Right atrium auricular region (tissue), 2 donors: ENCODE measurements at places on chromosomes 4 and X.

GRCh38 chr4:184941671-184942418 lies 76.4 kb upstream of the HELT start:
- no peak for DNase-seq

DNA sequence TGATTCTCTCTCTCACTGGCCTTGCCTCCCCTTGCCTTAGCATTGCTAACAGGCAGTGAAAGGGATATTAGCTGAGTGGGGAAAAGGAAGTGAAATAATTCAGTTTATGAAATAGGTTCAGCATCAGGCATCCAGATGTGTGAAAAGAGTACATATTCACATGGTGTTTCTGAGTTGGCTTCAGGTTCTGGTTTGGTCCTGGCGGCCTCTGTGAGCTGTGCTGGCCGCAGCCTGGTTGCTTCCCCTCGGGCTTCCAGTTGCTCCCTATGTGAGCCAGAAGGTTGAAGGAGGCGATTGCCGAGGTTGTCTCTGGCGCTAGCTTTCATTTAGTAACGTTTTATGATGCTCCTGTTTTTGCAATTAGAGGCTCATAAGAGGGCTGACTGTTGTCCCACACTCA lies 99.1 kb upstream of the TLR2 start:
- DNase-seq = no peak

DNA sequence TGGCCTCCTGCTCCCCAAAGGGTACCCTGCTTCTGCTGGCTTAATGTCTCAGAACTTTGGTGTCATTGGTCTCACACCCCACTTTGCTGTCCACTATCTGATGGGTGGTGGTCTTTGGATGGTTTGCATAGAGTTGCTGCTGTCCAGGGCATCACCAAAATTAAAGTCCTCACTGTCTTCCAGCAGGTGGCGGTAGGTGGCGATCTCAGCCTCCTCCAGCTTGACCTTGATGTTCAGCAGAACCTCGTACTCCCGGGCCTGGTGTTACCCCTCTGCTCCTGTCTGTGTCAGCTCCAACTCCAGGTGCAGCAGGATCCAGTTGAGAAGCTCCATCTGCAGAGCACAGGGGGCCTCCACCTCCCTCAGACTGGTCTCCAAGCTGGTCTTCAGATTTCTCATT lies 1169.5 kb upstream of the PABPC4L start:
- DNase-seq = no peak

DNA sequence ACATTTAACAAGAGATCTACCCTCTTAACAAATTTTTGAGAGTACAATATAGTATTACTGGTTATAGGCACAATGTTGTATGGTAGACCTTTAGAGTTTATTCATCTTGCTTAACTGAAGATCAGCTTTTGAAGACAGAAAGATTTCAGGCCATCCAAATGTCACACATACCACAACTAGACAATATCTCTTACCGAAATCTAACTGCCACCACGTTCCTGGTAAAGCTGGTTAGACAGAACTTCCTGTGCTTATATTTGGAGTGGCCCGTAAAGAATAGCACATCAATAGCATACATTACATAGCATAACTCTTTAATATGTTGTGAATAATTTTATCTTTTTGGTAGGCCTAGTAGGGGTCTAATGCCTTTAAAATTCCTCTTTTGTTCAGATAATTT lies 29.8 kb upstream of the ARHGEF6 start:
- no peak for DNase-seq

GRCh38 chr4:147610686-147611085 lies 6.5 kb upstream of the TMEM184C start:
- DNase-seq = no peak

DNA sequence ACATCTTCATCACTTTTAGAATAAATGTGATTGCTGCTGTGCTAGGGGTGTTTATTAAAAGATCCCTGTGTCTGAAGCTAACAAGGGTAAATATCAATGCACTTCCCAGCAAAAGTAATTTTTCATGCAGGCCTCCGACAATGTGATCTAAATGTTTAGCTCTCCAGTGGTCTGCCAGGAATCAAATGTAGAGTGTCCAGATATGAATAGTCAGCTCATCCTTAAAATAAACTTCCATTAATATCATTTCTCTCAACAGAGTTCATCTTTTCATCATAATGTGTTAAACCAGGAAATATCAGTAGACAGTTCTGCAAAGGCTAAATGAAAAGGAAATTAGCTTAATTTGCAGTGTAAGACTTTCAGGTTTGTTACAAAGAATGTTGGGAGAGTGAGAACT lies 102.2 kb upstream of the EGFL6 start:
- DNase-seq = no peak

DNA sequence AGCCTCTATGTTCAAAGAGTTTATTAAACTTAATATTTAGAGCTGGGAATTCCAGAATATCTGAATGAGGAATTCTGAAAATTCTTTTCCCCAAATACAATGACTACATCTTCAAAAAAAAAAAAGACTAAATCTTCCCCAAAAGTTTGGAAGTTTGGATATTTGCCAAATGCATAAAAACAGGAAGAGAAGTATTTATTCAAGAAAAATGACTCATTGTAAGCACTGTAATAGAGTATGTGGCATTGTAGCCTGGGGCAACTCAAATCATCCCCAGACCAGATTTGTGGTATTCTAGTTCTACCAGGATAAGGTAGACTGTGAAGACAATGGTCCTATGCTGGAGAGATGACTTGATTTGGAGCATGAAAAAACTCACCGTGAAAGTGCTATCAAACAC lies 78.5 kb upstream of the PDHA2 start:
- no peak for DNase-seq

DNA sequence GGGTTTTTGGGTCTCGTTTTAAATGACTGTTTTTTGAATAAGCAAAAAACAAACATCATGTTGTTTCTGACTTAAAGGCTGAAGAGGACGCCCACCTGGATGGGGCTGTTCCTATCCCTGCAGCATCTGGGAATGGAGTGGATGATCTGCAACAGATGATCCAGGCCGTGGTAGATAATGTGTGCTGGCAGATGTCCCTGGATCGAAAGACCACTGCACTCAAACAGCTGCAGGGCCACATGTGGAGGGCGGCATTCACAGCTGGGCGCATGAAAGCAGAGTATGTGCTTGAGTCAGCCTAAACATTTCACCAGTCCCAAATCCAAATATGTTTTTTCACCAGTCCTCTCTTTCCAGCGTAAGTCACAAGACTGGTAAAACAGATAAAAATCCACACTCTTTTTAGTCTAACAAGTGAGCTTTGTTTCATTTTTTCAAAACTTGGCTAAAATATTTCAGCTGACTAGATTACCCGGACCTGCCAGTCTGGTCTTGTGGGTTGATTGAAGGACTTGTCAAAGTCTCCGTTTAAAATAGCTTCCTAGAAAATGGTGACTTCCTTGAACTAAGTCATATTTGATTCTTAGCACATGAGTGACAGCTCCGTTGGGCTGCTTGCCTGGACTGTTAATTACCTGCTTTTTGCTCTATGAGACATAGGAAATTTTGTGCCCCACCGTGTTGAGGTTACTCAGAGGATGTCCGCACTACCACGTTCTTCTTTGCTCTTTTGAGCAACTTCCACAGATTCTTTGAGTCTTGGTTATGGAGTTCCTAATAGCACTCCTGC lies 20.8 kb downstream of the ENOPH1 start:
- no peak for DNase-seq

DNA sequence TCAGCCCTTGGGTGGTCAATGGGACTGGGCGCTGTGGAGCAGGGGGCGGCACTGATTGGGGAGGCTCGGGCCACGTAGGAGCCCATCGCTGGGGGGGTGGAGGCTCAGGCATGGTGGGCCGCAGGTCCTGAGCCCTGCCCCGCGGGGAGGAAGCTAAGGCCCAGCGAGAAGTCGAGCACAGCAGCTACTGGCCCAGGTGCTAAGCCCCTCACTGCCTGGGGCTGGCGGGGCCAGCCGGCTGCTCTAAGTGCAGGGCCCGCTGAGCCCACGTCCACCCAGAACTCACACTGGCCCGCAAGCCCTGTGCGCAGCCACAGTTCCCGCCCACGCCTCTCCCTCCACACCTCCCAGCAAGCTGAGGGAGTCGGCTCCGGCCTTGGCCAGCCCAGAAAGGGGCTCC lies 66.4 kb downstream of the ZNF141 start:
- no peak for DNase-seq

- DNase-seq = no peak
These were observed 47.0 kb downstream of the TBC1D14 start for GRCh38 chr4:6956434-6957147.

GRCh38 chr4:40448875-40449274 lies 113.7 kb downstream of the CHRNA9 start:
- no peak for DNase-seq

DNA sequence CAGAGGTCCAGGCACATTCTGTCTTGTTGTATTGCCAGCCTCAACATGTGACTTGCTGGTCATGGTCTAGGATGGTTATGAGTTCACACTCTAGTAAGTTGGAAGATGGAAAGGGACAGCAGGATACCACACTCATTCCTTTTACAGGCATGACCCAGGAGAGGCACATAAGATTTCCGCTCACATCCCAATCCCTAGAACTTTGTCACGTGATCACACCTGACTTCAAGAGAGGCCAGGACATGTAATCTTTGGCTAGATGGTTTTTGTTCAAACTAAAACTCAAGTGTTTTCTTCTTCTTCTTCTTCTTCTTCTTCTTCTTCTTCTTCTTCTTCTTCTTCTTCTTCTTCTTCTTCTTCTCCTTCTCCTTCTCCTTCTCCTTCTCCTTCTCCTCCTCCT lies 53.4 kb upstream of the ARX start:
- DNase-seq = no peak

- peak; percentile 70 for DNase-seq
These were observed 27.3 kb downstream of the PRDX4 start for GRCh38 chrX:23694606-23695005.

- DNase-seq = no peak
These were observed 575.5 kb downstream of the GBA3 start for GRCh38 chr4:23268072-23268771.

DNA sequence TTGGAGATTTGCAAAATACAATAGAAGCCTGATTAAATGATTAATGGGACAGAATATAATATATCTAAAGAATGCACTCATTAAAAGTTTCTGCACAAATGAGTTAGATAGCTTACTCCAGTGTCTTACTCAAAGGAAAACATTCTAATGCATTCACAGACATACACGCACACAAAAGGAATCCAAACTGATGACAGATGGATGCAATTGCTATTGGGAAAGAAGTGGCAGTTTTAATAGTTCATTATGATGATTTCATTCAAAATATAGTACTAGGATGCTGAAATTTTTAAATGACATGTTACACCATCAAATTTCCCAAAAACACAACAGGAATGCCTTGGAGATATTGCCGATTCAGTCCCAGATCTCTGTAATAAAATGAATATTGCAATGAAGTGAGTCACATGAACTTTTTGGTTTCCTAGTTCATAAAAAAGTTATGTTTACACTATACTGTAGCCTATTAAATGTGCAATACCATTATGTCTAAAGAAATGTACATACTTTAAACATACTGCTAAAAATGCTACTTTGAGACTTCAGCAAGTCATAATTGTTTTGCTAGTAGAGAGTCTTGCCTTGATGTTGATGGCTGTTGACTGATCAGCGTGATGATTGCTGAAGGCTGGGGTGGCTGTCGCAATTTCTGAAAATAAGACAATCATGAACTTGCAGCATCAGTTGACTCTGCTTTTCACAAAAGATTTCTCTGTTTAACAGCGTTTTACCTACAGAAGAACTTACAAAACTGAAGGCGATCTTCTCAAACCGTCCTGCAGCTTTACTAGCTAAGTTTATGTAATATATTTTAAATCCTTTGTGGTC lies 45.6 kb downstream of the BBS12 start:
- DNase-seq = no peak

DNA sequence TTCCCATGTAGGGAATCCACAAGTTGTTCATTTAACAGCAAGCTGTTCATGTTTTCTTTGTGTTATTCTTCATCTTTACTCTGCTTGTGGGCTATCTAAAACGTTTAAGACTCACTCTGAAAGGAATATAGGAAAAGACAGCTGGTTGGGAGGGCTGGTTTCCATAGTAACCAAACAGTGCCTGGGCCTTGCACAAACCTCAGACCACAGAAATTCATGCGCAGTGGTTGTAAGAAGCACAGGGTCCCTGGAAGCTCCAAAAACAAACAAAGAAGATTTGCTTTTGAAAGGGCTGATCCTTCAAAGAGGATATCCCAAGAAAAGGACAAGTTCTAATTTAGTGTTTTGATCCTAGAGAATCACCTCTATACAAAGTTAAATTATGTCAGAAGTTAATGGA lies 7.8 kb downstream of the SERTM2 start:
- DNase-seq = no peak

- no peak for DNase-seq
These were observed 477.8 kb downstream of the ANKRD50 start for GRCh38 chr4:124234771-124235170.

- no peak for DNase-seq
These were observed 330.2 kb downstream of the PTTG2 start for GRCh38 chr4:38290366-38290765.

- DNase-seq = no peak
These were observed 115.1 kb downstream of the PPP3CA start for GRCh38 chr4:101232074-101232776.

DNA sequence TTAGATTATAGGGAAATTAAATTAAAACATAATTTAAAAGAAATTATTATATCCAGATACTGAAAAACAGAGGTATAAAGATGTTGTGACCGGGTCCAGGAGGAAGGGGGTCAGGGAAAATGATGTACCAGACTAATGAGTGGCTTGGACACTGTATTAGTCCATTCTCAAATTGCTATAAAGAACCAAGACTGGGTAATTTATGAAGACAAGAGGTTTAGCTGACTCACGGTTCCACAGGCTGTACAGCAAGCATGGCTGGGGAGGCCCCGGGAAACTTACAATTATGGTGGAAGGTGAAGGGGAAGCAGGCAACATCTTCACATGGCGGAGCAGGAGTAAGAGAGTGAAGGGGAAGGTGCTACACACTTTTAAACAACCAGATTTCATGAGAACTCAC lies 3.4 kb upstream of the FAM9B start:
- no peak for DNase-seq

GRCh38 chrX:139049465-139049864 lies 337.9 kb upstream of the FGF13 start:
- no peak for DNase-seq

DNA sequence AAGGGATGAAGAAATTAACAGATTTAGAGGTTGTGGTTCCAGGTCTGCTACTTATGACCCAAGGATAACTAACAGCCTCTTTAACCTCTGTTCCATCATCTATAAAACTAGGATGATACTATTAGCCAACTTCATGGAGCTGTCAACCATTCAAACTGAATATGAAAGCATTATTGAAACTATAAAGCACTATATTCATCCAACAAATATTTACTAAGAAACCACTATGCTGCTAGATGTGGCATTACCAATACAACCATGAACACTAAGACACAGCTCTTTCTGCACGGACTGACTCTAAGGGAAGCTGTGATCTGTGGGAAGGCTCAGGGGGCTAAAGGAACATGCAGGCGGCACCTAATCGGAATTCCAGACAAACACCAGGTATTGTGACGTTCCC lies 66.0 kb downstream of the APBB2 start:
- no peak for DNase-seq
